ENCODE measurements at places on chromosomes 12 and 14.
A peak's percentile ranks its signal among the peaks of the same experiment; 100 is the strongest.

DNA sequence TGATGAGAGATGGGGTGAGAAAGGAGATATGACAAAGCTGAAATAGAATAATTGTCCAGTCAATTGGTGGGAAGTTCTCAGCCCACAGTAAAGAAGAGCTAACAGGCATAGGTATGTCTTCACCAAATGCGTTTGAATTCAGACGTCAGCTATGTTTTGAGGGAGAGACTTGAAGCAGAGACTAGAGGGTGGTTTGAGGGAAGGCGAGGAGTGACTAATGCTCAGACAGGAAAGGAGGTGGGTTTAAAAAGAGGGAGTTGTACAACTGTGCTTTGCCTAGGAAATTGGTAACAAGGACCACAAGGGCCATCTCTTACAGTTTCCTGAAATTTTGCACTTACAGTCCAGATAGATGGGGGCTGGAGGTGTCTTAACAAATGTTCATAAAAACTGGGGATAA, 6.4 kb downstream of the JKAMP start:
- no peak for DNase-seq

- no peak for DNase-seq
Measured at GRCh38 chr14:58587271-58587670, 50.5 kb upstream of the DACT1 start.

DNA sequence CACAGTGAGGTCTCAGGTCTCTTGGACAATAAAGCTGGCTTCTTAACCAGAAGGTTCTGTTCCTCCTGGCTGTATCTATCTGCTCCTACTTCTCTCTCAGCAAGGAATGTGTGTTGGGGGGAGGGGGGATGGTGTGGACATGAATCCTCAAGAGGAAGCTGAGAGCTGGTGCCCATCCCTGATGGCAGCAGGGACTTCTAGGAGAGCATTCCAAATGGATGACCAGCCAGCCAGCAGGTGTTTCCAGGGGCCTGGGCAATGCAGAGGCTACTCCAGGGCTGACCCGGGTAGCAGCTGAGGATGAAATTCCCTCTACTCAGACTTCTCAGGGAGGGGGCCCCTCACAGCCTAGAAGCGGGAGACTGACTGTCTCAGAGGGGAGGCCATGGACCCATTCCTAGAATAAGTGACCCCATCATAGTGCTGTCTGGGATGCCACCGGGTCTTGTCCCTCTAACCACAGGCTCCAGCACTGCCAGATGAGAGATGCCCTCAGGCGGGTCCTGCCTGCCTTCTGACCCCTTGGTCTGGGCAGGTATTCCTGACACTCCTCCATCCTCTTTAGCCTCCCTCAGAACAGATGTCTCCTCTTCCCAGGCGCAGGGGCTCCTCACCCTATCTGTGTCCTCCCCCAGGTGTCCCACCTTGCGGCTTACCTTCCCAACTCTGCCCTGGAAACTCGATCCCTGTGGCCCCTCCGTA, 1.2 kb downstream of the RAB15 start:
- DNase-seq: no peak

GRCh38 chr14:68607867-68608573, 184.8 kb downstream of the ZFP36L1 start:
- no peak for DNase-seq

DNA sequence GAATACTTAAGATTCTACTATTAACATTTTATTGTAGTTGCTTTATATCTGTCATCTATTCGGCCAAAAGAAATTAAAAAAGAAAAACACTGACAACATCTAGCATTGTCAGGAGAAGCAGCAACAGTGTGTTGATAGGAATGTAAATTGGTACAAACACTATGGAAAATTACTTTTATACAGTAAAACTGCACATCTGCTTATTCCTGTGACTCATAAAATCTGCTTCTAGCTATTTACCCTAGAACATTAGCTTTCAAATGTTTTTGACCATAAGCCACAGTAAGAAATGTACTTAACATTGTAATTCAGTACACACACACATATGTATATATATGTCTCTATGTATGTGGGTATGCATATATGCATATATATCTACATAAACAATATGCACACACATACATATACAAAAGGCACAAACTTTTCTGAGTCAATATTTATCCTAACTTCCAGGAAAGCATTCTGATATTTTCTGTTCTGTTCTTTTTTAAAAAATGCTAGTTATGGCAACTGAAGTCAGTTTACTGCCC, 278.9 kb upstream of the GARIN2 start:
- no peak for DNase-seq

DNA sequence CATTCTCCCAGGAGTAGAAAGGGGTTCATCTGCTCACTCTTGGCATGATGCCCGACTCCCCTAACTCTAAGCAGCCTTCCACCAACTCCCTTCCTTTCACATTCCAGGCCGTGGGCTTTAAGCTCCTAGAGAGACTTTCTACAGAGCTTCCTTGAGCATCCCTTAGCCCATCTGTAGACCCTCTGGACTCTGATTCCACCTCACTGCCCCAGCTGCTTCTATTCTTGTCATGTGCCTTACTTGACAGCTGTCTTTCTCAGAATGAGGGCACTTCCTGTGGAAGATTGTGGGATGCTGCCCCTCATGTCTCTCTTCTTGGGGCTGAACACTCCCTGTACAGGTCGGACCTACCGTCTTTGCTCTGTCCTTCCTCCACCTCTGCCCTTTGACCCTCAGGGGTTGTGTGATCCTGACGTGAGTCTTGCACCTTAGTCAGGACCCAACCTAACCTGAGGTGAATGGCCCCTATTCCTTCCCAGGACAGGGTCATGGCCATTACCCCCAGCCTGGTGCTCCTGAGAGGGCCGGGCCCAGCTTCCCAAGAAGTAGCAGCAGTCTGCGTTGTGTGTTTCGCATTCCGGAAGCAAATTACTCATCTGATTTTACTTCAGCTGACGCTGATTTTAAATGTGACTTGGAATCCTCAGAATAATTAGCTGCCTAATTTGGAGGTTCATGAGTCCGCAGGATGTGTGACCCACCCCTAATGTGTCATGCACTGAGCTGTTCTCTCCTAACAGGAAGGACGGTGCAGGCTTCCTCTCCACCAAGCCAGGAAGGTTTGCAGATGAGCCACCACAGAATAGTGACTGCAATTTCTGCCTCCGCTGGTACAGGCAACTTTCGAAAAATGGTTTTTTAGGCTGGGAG, 2.7 kb upstream of the GALNT6 start:
- no peak for DNase-seq

- DNase-seq: peak; percentile 60
Measured at GRCh38 chr14:101780887-101781239, 19.4 kb downstream of the PPP2R5C start.

DNA sequence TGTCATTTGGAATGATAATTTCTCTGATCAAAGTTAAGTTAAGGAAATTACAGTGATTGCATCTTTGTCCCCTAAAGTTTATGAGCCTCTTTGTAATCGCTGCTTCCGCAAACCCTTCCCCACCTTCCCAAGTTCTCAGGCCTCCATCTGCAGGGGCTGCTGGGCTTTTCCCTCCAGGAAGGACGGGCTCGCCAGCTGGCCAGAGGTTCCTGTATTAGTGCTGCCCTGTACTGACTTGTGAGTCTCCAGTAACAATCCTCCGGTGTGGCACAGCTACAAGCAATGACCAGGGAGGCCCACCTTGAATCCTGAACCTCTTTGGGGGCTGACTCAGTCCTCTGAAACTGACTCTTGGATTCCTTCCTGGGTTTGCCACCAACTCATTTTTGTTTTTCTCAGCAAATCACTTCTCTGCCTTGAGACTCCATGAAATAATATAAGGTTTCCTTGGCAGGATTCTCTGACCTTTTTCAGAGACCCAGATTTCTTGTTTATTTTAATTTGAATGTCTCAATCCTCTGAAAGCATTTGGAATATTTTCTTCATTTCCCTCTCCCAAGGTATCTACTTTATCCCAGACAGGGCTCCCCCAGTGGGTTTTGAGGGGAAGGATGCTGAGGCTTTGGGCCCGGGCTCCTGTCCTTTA, 398.6 kb downstream of the ZFP36L1 start:
- DNase-seq: peak; percentile 26

- DNase-seq: no peak
Measured at GRCh38 chr12:52575256-52575655, 1.6 kb upstream of the KRT74 start.

DNA sequence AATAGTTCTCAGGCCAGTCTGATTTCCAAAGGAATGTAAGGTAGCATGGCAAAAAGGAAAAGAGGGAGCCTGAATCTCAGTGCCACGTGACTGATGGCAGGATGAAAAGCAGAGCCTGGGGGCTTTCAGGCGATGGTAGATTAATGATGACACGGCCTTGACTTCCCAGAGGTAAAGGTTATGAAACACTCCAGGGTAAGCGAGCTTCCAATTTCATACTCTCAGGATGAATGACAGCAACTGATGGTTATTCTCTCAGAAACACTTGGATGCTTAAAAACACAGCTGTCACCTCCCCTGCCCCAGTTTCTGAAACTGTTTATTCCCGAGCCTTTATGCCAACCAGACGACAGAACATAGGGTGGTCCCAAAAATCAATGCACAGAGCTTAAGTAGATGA, 28.8 kb downstream of the GDF11 start:
- no peak for DNase-seq

DNA sequence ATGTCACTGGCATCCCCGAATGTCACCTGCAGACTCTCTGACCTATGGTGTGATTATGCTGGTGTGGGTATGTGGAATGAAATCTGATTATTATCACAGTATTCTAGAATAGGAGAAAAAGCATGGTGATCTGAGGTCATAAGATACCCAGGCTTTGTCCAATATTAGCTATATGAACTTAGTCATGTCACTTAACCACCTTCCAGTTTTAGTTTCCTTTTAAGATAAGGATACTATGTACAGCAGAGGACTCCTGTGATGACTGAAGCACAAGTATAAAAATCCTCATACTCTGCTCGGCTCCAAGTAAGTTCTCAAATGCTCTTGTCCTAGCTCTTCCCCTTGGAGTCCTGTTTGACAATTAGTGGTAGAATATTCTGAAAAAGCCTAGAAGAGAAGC, 2.8 kb downstream of the GNS start:
- DNase-seq: no peak

GRCh38 chr12:41701943-41702601, 442.6 kb downstream of the GXYLT1 start:
- DNase-seq: no peak

GRCh38 chr12:3632754-3633153, 120.2 kb downstream of the CRACR2A start:
- DNase-seq: no peak

- DNase-seq: peak; percentile 37
Measured at GRCh38 chr14:54291491-54292191, 105.2 kb upstream of the CDKN3 start.

GRCh38 chr12:130831246-130831645, 7.8 kb downstream of the STX2 start:
- no peak for DNase-seq

DNA sequence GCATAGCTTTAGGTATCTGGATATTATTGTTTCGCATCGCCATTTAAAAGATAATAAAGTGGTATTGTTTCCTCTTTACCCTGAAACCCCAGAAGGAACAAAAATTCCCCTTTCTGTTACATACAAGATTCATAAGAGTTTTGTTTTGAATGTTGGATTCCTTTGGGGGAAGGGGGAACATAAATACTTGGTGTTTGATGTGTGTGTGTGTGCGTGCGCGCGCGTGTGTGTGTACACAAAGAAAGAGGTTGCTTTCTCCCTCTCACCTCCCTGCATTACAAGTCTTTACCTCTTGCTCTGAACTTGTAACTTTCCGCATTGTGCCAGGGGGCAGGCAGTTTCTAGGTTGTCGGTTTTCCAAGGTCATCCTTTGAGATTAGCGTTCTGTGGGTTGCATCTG, 76.4 kb downstream of the GPATCH2L start:
- DNase-seq: no peak

- DNase-seq: no peak
Measured at GRCh38 chr14:33110737-33111443, 172.2 kb downstream of the NPAS3 start.

- no peak for DNase-seq
Measured at GRCh38 chr14:75044322-75044721, 6.9 kb downstream of the MLH3 start.

- DNase-seq: no peak
Measured at GRCh38 chr12:104478396-104479122, 21.8 kb downstream of the CHST11 start.

DNA sequence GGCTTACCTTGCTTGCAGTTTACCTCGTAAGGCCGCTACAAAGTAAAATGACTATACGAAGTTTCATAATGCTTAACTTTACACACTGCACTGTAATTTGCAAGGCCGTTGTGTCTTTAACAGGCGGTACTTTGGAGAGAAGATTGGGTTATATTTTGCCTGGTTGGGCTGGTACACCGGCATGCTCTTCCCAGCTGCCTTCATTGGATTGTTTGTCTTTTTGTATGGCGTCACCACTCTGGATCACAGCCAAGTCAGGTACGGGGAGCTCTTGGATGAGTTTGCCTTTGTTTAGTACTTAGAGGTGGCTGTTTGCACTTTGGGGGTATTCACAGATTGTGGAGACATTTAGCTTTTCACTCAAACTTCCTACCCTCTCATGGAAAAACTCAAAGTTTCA, 167.8 kb downstream of the SLC5A8 start:
- DNase-seq: no peak

- DNase-seq: no peak
Measured at GRCh38 chr12:78143717-78144116, 313.0 kb downstream of the NAV3 start.

- DNase-seq: no peak
Measured at GRCh38 chr14:20602583-20602982, 11.4 kb upstream of the RNASE12 start.

DNA sequence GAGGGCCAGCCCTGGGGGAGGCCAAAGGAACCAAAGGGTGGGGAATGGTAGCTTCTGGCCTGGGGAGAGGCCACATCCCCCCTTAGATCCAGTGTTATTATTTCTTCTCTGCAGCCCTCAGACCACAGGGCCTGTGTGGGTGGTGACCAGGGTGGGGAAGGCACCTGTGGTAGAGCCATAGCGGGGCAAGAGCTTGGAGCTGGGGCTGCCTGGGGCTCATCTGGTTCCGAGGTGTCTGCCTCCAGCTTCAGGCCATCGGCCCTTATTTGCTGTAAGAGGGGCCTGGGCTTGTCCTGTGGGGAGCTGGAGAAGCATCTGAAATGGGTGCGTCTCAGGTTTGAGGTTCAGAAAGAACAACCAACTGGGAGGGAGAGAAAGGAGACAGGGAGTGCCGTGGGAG, 2.1 kb upstream of the B3GNT4 start:
- DNase-seq: no peak

DNA sequence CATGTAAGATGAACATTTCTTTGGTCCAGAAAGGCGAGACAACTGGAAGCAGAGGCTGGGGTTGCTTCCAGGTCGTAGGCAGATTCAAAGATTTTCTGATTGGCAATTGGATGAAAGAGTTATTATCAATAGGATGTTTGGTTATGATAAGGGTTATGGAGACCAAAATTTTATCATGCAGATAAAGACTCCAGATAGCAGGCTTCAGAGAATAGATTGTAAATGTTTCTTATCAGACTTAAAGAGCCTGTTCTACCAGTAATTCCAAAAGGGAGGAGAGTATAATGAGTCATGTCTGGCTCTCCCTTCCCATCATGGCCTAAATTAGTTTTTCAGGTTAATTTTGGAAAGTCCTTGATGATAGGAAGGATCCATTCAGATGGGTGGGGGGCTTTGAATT, 55.6 kb downstream of the C14orf39 start:
- no peak for DNase-seq
